ENCODE measurements at places on chromosomes 6 and 20. TPM values are rescaled to one million over a fixed set of nuclear protein-coding genes. Genes with fewer than 3 reads are reported as not detected.

- no peak for DNase-seq
Observed at GRCh38 chr20:36259177-36260061, 23.1 kb downstream of the AAR2 start.

POM121L2 gene
- not detected for total RNA-seq

- no peak for DNase-seq
Observed at GRCh38 chr20:16209357-16209756, 363.9 kb downstream of the KIF16B start.

DNA sequence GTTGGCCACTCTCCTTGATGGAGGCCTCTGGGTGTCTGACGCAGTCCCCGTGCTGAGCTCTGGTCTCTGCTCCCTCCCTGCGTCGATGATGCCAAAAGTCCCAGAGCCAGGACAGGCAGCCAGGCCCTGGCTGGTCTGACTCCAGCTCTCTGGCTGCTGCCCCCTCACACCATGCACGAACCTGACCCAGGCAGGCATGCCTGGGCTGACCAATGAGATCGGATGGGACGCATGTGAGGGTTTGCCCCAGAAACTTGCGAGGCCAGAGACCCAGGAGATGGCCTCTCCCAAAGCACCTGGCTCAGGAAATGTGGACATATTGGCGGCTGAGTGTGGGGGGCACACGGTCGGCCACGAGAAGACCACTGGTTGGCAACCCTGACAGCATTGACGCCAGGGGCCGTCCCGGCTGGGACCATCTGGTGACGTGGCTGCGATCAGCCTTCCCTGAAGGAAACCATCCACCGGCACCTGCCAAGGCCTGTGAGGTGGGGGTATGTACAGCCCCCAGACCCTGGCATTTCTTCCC, 51.2 kb upstream of the FRMD1 start:
- no peak for DNase-seq

- no peak for DNase-seq
Observed at GRCh38 chr6:21663966-21664313, 70.4 kb downstream of the SOX4 start.

CALHM4 gene
- not detected for total RNA-seq

Data from left colon (tissue), 2 donors.